ENCODE measurements at places on chromosomes 11 and 22. TPM values are rescaled to one million over a fixed set of nuclear protein-coding genes. Genes with fewer than 3 reads are reported as not detected.

The KDM4F gene
- not detected for total RNA-seq

The AMPD3 gene
- 5.2 TPM for total RNA-seq

The MS4A6A gene
- not detected for total RNA-seq

The THRSP gene
- total RNA-seq = not detected

The PTH gene
- total RNA-seq = not detected

The LRRC4C gene
- total RNA-seq = 0.27 TPM

The SPON1 gene
- 0.13 TPM for total RNA-seq

The SORL1 gene
- 57.5 TPM for total RNA-seq

All from endodermal cell (in vitro differentiated cells).